ENCODE measurements at places on chromosomes 13 and 19.

DNA sequence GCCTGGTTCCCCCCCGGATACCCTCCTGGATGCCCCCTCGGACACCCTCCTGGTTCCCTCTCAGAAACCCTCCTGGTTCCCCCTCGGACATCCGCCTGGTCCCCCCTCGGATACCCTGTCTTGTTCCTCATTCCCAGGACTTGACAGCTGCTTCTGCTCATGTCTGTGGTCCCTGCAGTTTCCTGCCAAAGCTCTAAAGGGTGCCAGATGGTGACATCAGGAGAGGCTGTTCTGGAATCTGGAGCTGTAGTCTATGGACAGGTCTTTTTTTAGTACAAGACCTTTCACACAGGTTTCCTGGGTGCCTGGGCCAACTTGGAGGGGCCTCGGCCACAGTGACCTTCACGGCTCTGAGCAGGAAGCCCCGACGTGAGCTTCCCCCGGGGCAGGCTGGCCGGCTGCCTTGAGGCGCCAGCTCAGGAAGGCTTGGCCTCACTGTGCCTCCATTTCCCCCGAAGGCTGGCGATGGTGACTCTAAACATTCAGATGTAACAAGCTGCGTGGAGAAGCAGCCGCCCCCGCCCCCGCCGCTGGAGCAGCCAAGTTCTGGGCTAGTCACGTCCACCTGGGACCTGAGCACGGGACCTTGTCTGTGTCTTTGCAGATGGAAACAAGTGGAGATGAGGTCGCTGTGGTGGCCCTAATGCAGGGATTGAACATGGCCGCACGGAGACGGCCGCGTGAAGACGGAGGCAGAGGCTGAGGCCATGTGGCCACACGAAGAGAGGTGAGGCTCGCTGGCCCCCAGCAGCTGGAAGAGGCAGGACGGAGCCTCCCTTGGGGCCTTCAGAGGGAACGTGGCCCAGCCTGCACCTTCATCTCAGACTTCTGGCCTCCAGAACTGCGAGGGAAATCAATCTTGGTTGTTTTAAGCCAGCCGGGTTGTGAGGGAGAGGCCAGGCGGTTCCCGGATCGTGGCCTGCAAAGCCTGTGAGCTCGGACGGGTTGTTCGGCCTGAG, 12.7 kb downstream of the SGTA start:
- DNase-seq: peak; percentile 86

- DNase-seq: no peak
Measured at GRCh38 chr19:1914826-1915341, 9.7 kb downstream of the ADAT3 start.

GRCh38 chr13:72853000-72853399, 71.1 kb downstream of the PIBF1 start:
- no peak for DNase-seq

GRCh38 chr19:34733266-34733745, 737 bp upstream of the ZNF181 start:
- no peak for DNase-seq

- no peak for DNase-seq
Measured at GRCh38 chr13:82412749-82413148, 1469.5 kb downstream of the SLITRK1 start.

GRCh38 chr19:1169411-1169791, 4.7 kb downstream of the SBNO2 start:
- DNase-seq: no peak

DNA sequence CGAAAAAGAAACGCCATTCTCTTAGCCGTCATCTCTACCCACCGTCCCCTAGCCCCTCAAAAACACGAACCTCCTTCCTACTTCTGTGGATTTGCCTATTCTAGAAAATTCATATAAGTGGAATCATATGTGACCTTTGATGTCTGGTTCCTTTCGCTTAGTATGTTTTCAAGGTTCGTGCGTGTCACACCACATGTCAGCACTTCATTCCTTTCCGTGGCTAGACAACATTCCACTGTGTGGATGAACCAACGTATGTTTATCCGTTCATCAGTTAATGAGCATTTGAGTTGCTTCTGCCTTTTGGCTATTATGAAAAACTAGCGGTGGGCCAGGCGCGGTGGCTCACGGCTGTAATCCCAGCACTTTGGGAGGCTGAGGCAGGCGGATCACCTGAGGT, 14.0 kb upstream of the PPP1R12C start:
- DNase-seq: no peak
